ENCODE measurements at places on chromosomes 12 and 14.
A peak's percentile ranks its signal among the peaks of the same experiment; 100 is the strongest.

DNA sequence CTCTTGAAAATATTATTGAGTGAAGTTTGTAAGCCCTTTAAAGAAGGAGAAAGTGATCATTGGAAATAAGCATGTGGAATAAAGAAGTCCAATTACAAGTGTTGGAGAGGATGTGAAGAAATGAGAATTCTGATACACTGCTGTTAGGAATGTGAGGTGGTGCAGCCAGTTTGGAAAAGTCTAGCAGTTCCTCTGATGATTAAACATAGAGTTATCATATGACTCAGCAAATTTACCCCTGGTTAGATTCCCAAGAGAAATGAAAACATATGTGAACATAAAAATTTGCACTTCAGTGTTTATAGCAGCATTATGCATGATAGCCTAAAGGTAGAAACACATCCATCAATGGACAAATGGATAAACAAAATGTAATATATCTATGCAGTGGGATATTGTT, 319.9 kb downstream of the AEBP2 start:
- no peak overlapping the region for H3K4me3 ChIP-seq
- peaks cover 4% of the 10 kb centered on the region for H3K27me3 ChIP-seq
- no peak for DNase-seq
- H3K27ac ChIP-seq: no peak overlapping the region

GRCh38 chr12:116910280-116910644, 488 bp upstream of the FBXW8 start:
- H3K27me3 ChIP-seq: peaks cover 2% of the 10 kb centered on the region
- no peak for DNase-seq
- H3K4me1 ChIP-seq: peaks cover 15% of the 10 kb centered on the region
- peak overlapping the region; percentile 85 for H3K4me3 ChIP-seq
- peaks cover 8% of the 10 kb centered on the region for H3K36me3 ChIP-seq

GRCh38 chr12:87828382-87828973, 200.7 kb downstream of the C12orf50 start:
- no peak overlapping the region for H3K27ac ChIP-seq
- no peaks in the 10 kb centered on the region for H3K27me3 ChIP-seq
- no peak for DNase-seq
- H3K36me3 ChIP-seq: no peaks in the 10 kb centered on the region
- H3K4me3 ChIP-seq: no peak overlapping the region
- H3K4me1 ChIP-seq: no peaks in the 10 kb centered on the region

- no peaks in the 10 kb centered on the region for H3K27me3 ChIP-seq
- H3K4me3 ChIP-seq: no peak overlapping the region
- peak overlapping the region; percentile 34 for H3K27ac ChIP-seq
- no peak for DNase-seq
- no peaks in the 10 kb centered on the region for H3K4me1 ChIP-seq
Measured at GRCh38 chr12:57722716-57723629, 15.6 kb downstream of the AGAP2 start.

DNA sequence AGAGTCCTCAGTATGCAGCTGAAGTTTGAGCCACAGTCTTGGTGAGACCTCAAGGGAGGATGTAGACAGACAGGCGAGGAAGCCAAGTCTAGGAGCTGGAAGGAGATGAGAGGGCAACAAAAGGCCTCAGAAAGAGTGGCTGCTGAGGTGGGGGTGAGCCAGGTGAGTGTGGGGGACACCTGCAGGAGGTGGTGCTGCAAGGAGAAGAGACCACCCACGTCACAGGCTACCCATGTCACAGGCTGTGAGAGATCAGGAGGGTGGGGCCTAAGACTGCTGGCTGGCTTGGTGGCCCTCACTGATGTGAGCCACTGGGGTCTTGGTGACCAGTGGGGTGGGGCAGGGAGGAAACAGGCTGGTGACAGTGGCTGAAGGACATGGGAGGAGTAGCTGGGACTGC, 97.3 kb downstream of the KIF26A start:
- DNase-seq: no peak
- H3K36me3 ChIP-seq: peaks cover 5% of the 10 kb centered on the region
- no peak overlapping the region for H3K27ac ChIP-seq
- H3K4me3 ChIP-seq: no peak overlapping the region

GRCh38 chr12:105032703-105033357, 46.7 kb downstream of the NOPCHAP1 start:
- H3K4me3 ChIP-seq: no peak overlapping the region
- no peak for DNase-seq
- H3K27me3 ChIP-seq: no peaks in the 10 kb centered on the region
- H3K4me1 ChIP-seq: peaks cover 42% of the 10 kb centered on the region
- no peak overlapping the region for H3K27ac ChIP-seq
- H3K36me3 ChIP-seq: peaks cover 2% of the 10 kb centered on the region

- peaks cover 2% of the 10 kb centered on the region for H3K36me3 ChIP-seq
- H3K27me3 ChIP-seq: peaks cover 72% of the 10 kb centered on the region
- peaks cover 7% of the 10 kb centered on the region for H3K4me1 ChIP-seq
- H3K4me3 ChIP-seq: peak overlapping the region; percentile 71
Measured at GRCh38 chr12:62632411-62632918, 165.8 kb downstream of the MON2 start.

- no peaks in the 10 kb centered on the region for H3K27me3 ChIP-seq
- peaks cover 2% of the 10 kb centered on the region for H3K4me1 ChIP-seq
- H3K36me3 ChIP-seq: no peaks in the 10 kb centered on the region
Measured at GRCh38 chr14:89455412-89455811, 38.4 kb upstream of the FOXN3 start.

DNA sequence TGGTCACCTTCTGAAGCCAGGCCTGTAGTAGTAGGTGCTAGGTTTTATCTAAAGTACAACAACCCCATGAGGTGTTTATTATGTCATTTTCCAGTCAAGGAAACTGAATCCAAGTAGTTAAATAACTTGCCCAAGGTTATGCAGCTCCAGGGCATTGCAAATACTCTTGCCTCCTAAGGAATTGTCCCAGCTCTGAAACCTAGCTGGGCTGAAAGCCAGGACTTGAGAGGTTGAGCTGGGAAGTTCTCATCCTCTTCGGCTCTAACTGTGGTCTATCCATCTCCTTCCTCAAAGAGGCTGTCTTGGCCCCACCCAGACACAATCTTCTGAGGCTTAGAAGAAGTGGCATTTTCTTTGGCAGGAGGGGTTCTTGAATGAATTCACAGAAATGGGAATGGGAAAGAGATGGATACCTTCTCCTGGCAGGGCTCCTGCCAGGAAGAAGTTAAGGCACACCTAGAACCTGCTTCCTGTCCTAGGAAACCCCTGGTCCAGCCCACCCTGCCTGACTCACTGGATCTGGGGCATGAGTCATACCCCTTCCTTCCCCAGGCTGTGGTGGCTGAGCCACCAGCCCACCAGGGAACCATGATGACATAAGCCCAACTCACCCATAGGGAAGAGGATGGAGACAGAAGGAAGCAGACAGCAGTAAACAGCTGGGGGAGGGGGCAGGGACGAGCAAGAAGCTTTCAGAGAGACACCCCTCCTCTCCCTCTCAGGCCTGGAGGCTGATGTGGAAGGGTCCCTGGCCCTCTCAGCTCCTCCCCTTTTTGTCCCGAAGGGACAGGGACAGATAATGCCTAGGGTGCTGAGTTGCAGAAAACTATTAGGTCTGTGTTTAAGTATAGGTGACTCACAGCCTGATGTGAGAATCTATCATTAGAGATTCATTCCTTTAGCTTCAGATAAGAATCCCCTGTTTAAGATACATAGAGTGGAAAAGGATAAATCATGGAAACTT, 2.1 kb upstream of the PLEK2 start:
- H3K27ac ChIP-seq: no peak overlapping the region
- H3K4me1 ChIP-seq: peaks cover 14% of the 10 kb centered on the region
- H3K36me3 ChIP-seq: no peaks in the 10 kb centered on the region
- peaks cover 2% of the 10 kb centered on the region for H3K27me3 ChIP-seq
- peak; percentile 67 for DNase-seq

- no peak for DNase-seq
- H3K27me3 ChIP-seq: peaks cover 2% of the 10 kb centered on the region
- H3K36me3 ChIP-seq: peaks cover 43% of the 10 kb centered on the region
Measured at GRCh38 chr12:89346741-89347324, 5.5 kb downstream of the DUSP6 start.

- no peak overlapping the region for H3K4me3 ChIP-seq
- H3K27ac ChIP-seq: no peak overlapping the region
- no peak for DNase-seq
- H3K4me1 ChIP-seq: no peaks in the 10 kb centered on the region
Measured at GRCh38 chr14:105601360-105602242, 75.2 kb downstream of the TMEM121 start.

- H3K36me3 ChIP-seq: no peaks in the 10 kb centered on the region
- H3K4me1 ChIP-seq: no peaks in the 10 kb centered on the region
- peaks cover 12% of the 10 kb centered on the region for H3K27me3 ChIP-seq
- no peak for DNase-seq
Measured at GRCh38 chr12:71804505-71804904, 35.1 kb upstream of the TBC1D15 start.

Data from activated CD4-positive, alpha-beta memory T cell treated with anti-CD3 and anti-CD28 coated beads for 36 hours (primary cell).